ENCODE measurements at places on chromosomes 4 and X.

DNA sequence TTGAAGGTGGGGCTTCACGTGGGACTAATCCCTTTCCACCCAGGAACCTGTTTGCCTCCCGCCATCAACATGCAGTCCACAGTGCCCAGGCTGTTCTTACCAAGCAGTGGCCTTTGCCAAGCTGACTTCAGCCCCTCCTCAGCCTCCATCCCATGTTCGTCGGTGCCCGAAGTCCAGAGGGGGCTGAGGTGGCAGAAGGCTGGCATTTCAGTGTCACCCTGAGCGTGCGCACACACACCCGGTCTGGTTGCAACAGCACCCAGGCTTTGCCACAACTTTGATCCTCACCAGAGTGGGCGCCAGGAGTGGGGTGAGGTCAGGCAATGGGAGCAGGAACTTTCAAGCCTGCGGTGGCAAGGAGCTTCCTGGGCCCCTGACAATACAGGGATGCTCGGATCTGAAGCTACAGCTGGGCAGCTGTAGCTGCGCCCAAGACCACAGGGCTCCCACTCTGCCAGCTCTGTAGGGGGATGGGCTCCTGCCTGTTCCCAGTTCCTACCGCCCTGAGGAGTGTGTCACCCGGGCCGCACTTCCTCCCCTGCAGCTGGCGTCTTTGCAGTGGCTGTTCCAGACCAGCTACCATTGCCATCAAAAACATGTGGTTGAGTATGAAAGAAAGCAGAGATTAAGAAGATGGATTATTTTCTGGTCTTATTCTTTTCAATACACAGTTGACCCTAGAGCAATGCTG is 428.0 kb downstream of the EPHA5 start:
- DNase-seq = no peak

- DNase-seq = no peak
Observed at GRCh38 chr4:124265701-124266100, 446.8 kb downstream of the ANKRD50 start.

- no peak for DNase-seq
Observed at GRCh38 chr4:22500128-22500611, 15.7 kb downstream of the ADGRA3 start.

- DNase-seq = no peak
Observed at GRCh38 chrX:78104447-78105176, 564 bp downstream of the PGK1 start.

GRCh38 chr4:186726426-186727168 is 2.9 kb upstream of the FAT1 start:
- DNase-seq = no peak

- DNase-seq = no peak
Observed at GRCh38 chrX:88944661-88945060, 197.6 kb downstream of the CPXCR1 start.

GRCh38 chr4:76993787-76994641 is 44.5 kb downstream of the SEPTIN11 start:
- DNase-seq = peak; percentile 25

DNA sequence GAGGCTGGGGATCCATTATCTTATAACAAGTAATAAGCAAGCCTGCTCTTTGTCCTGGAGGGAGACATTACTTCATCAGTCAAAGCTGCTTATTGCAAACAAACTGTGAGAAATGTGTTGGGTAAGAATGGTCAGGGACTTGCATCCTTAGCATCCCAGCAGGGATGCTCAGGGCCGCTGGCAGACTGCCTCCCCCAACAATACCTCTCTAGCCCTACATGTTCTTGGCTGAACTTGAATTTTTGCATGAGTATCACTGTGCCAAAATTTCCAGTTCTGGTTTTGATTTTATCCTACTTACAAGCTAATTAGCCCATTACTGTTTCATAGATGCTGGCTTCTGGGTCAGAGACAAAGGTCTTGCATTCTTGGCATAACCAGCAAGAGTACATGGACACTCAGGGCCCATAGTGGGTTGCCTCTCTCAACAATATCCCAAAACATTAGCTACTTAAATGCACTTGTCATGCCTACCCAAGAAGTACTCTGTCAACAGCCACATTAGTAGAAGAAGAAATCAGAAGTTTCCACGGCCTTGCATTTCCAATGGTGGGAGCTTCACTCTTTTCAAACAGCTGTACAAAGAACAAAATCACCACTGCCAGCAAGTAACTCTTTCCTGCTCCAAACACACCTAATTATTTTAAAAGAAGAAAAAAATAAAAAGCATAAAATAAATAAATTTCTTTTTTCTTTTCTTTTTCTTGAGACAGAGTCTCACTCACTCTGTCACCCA is 41.9 kb upstream of the NEUROG2 start:
- DNase-seq = no peak

GRCh38 chr4:16290681-16291420 is 64.6 kb upstream of the TAPT1 start:
- DNase-seq = no peak

DNA sequence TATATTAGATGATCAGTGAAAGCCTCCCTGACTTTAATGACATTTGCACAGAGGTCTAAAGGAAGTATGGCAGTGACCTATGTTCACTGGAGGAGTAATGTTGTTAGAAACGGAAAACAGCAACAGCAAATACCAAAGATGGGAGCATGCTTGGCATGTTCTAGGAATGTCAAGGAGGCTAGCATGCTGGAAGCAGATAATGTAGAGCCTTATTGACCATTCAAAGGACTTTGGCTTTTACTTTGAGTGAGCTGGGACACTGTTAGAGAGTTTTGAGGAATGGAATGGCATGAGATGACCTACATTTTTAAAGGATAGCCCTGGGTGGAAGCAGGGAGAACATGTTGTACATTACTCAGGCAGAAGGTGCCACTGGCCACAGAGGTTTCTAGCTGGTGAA is 6.0 kb downstream of the RPA4 start:
- no peak for DNase-seq

DNA sequence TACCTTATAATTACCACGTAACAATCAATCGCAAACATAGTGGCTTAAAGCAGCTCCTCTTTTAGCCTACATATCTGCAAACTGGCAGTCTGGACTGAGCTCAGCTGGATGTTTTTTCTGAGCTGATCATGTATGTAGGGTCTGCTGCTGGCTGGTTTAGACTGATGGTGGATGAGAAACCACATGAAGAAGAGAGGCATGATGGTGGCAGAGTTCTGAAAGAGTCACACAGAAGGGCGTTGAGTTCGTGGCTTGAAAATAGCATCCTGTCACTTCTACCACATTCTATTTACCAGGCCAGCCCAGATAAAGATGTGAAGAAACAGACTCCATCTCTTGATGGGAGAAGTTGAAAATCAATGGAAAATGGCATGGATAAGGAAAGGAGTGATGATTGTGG is 151.3 kb downstream of the SNCA start:
- no peak for DNase-seq

DNA sequence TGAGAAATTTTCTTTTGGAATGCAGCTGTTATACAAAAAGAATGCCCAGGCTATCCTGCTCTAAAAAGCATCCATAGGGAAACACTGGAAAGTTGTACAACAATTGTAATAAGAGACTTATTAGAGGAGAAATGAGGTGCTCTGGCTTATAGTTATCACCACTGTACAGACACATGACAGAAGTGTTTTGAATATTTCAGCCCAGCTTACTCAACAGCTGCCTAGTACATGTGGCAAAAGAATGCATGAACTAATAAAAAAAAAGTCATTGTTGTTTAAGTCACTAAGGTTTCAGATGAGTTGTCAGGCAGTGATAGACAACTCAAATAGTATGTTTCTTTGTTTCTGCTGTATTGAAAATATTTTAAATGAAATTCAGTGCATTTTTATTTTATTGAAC is 307.7 kb downstream of the GPM6A start:
- no peak for DNase-seq

DNA sequence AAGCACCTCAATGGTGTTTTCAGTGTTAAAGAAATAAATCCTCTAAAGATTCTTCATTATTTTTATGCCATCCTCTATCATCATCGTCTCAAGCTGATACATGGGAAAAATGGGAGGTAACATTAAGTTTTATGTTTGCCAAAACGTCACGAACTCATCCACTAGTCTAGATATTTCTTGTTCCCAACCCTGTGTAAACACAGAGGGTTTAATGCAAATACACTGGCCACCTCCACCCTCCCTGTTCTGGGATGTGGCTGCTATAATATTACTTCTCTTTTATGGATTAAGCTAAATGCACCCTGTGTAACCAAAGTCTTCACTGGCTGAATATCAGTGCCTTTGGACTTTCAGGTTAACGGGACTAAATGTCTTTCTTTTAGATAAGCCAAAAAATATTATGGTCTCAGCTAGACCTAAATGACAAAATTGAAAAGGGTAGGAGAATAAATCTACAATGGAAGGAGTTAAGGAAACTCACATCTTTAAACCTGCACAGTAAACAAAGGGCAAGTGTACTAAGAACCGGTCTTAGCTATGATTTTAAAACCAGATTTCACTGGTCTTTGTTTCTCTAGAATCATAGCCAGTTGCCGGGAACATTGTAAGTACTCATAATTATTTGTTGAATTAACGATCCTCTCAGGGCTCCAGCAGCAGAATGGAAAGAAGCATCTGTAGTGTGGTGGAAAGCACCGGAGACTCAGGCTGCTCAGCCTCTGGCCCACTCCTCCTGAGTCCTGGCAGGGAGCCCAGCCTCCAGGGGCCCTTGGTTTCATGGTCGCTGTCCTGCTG is 103.5 kb upstream of the NOCT start:
- no peak for DNase-seq

DNA sequence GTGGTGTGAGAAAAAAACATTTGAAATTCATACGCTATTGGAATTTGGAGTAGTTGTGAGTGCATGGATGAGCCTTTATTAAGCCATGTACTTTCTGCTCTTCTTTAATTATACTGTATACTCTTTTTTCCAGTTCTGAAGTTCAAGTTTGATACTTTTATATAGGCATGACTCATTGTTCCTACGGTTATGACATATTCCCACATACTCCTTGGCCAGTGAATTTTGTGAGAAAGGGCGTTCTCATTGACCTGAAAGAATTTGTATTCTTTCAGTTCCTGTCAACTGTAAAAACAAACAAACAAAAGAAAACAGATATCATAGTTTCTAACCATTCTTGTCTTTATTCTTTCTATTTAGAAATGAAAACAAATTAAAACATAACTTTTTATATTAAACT is 407.3 kb downstream of the MAPK10 start:
- DNase-seq = no peak

DNA sequence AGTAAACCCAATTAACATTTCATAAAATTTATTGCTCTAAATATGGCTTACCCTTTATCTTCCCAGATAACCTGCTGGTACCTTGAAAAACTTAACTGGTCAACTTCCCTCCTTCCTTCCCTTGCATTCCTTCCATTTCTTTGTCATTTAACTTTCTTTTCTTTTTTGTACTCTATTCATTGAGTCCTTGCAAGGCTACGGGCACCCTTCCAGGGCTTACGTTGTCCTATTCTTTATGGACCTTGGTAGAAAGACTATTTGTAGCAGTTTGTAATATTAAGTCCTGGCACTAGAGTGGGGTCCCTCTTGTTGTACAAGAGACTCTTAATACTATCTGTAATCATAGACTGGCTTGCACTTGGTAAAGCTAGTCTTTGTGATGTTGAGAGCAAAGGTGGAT is 8.0 kb upstream of the GATB start:
- DNase-seq = no peak

GRCh38 chrX:16628946-16629595 is 20.9 kb upstream of the S100G start:
- DNase-seq = no peak

DNA sequence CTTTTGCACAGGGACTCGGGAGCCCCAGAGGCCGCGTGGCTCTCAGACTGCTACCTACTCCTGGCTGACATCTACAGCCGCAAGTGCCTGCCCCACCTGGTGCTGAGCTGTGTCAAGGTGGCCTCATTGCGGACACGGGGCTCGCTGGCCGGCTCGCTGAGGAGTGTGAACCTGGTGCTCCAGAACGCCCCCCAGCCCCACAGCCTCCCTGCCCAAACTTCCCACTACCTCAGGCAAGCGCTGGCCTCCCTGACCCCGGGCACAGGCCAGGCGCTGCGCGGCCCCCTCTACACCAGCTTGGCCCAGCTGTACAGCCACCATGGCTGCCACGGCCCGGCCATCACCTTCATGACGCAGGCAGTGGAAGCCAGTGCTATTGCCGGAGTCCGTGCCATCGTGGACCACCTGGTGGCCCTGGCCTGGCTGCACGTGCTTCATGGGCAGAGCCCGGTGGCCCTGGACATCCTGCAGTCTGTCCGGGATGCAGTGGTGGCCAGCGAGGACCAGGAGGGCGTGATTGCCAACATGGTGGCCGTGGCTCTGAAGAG is 28.8 kb downstream of the SH3TC1 start:
- DNase-seq = no peak

DNA sequence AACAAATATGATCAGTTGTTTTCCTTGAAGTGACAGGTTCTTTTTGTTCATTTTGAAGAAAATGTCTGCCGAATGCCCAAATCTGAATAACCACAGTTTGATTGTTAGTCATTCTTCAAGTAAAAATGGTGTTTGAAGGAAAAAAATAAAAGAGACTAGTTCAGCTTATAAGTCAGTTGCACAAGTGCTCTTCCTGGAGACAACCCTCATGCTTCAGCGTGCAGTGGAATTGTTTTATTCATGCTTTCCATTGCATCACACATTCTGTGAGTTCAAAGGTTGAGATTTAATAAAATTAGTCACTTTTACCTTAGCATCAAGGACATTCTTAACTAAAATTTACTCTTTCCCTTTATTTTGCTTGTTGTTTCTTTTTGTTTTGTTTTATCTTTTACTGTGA is 404.9 kb downstream of the ZNF674 start:
- no peak for DNase-seq

DNA sequence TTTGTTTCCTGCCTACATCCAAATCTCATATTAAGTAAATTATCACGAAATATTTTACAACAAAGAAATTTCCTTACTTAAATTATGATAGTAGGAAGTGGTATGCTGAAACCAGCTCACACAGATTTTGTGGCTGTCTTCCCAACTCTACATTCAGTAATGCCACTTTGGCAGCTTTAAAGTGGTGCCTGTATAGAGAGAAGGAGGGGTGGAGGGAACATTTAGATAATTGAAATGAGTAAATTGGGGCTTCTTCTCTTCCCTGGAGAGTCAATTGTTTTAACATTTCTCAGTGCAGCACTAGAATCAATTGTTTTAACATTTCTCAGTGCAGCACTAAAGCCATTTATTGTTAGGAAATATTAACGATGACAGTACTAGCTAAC is 1323.1 kb downstream of the PCDH7 start:
- DNase-seq = no peak

- no peak for DNase-seq
Observed at GRCh38 chr4:40058854-40059253, 2.2 kb downstream of the N4BP2 start.

DNA sequence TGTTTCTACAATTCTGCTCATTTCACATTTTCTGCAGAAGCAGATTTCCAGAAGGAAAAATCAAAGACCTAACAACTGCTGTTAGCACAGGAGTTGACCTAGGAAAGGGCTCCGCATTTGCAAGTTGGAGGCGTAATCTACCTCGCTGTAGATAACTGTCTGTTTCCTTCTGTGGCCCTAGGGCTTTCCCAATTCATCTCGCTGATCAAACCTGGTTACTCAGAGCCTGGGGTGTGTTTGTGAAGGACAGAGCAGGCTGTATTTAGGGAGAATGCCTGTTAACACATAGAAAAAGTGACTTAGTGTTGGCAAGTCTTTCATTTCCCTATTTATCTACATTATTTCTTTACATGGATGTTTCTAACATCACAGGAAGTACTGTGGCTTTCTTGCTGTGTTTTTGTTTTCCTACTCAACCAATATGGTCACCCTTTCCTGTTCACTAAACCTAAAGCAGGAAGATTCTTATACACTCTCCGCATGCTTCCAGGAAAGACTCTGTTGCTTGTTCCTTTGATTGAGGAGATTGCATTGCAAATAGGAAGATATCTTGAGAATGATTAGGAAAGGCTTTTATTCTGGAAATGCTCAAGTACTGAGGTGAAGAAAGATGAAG is 40.5 kb downstream of the AGA start:
- DNase-seq = no peak

GRCh38 chr4:108881190-108881589 is 118.3 kb upstream of the ETNPPL start:
- no peak for DNase-seq

All from activated T-helper 1 cell treated with Interleukin-2 at 50 U/mL for 16 hours (primary cell).